DMS 273 treated with DMSO at 0.1 percent for 48 hours (cell line): ENCODE measurements at places on chromosomes 2 and 18.

DNA sequence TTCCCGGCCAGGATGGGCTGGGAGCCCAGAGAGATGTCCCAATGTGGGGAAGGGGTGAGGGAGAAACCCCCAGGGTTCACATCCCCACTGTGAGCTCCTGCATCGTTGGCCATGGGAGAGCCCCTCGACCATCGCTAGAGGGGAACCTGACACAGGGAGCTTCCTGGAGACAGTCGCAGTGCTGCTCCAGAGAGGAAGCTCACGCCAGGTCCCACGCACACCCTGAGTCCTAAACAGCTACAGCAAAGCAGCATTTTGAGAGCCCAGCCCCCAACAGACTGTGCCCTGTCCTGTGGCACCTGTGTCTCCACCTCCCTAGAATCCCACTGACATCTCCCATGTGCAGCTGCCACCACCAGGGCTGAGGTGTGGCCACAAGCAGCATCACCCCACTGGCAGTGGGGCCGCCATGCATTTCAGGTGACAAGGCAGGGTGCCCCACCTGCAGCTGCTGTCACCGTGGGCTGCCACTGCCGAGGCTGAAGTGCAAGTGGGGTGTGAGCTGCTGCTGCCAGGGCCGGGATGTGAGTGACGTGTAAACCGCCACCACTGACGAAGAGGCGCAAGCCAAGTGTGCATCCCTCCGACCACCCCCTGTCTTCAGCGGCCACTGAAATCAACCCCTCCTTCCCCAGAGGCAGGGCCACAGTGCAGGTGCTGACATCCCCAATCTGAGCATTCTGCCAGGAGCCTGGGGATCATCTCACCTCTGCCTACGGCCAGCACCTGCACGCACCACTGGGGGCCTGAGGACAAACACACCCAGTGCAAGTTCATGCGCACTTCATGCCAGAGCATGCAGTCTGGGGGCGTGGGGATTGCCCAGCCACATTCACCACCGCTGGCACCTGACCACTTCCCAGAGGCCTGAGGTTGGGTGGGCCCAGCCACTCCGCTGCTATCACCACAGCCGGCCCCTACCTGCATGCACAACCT lies 467.7 kb upstream of the SALL3 start:
- no peak for DNase-seq

DNA sequence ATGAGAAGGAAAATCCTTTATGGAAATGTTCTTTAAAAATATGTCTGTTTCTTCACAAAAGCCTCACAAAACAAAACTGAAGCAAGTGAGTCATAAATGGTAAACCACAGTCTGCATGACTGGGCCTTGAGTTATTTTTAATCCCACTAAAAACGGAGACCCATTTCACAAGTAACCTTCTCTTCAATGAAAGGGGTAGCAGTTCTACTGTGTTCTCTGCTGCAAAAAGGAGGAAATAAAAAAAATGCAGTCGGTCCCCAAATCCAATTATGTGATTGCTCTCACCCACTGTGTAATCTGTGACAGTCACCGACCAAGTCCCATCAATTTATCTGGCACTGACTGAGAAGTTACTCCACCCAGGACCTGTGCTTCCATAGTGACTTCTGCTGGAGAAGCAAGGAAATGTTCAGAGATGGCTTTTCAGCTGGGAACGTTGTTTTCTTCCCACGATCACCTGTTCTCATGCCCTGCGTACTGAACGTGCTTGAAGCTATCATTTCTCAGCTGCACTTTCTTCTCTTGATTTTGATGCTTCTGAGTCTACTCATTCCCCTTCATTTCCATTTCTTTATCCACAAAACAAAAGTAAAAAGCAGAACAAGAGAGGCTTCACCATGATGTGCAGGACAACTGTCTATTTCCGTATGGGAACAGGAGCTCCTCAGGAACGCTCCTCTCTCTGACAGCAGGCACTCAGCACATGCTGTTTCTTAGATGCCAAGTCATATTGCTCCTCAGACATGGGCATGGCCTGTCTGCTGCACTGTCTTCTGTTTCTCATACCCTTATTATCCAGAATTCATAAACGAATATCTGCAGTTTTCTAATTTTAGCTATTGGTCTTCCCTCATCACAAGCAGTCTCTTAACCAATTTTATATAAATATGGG lies 80.0 kb upstream of the TMEM200C start:
- DNase-seq, result no peak

- DNase-seq, result no peak
These were observed 421.0 kb upstream of the NETO1 start for GRCh38 chr18:73288813-73289212.

- DNase-seq, result no peak
These were observed 277.9 kb upstream of the SIX3 start for GRCh38 chr2:44663471-44664073.

- no peak for DNase-seq
These were observed 116.3 kb downstream of the SEPTIN10 start for GRCh38 chr2:109497463-109497862.

- no peak for DNase-seq
These were observed 20.6 kb downstream of the MPPE1 start for GRCh38 chr18:11887328-11888128.

DNA sequence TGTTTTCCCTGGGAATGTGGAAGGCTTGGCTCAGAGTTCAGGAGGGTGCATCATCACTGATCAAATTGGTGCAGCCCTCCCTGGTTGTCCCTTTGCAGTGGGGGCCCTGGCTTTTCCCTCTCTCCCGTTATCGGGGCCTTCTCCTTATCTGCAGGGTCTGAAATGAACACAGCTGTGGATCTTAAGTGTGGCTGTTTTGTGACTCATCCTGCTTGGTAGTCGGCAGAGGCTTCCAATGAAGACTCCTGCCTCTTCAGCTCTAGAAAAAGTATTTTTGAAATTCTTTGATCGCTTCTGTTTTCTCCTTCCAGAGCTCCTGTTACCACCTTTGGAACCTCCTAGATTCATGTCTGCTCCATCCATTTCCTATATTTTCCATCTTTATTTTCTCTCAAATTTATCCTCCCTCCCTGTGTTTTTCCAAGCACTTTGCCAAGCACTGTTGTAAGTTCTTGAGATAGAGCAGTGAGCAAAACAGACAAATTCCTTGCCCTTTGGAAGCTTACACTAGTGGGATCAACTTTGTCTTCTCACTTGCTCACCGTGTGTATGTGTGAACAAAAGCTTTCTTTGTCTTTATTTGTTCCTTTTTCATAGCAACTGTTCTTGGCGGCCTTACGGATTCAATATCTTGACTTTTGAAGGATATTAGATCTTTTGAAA lies 45.7 kb downstream of the RALB start:
- no peak for DNase-seq

DNA sequence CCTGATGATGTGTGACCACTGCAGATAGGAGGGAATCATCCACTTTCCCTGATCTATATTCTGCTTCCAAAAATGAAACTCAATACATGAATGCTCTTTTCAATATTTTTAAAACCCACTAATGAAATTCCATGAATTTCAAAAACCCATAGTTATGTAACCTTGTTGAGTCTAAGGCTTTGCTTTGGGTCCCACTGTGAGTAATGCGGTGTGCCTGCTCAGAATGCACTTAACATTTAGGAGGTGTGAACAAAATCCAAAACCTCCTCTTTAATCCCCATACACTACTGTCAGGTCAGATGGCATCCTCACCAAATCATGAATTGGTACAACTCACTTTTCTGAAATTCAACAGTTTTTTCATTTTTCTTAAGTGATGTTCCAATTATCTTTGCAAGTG lies 50.4 kb downstream of the CCDC93 start:
- DNase-seq, result no peak

- DNase-seq, result no peak
These were observed 218.4 kb upstream of the HS6ST1 start for GRCh38 chr2:128536925-128537620.

DNA sequence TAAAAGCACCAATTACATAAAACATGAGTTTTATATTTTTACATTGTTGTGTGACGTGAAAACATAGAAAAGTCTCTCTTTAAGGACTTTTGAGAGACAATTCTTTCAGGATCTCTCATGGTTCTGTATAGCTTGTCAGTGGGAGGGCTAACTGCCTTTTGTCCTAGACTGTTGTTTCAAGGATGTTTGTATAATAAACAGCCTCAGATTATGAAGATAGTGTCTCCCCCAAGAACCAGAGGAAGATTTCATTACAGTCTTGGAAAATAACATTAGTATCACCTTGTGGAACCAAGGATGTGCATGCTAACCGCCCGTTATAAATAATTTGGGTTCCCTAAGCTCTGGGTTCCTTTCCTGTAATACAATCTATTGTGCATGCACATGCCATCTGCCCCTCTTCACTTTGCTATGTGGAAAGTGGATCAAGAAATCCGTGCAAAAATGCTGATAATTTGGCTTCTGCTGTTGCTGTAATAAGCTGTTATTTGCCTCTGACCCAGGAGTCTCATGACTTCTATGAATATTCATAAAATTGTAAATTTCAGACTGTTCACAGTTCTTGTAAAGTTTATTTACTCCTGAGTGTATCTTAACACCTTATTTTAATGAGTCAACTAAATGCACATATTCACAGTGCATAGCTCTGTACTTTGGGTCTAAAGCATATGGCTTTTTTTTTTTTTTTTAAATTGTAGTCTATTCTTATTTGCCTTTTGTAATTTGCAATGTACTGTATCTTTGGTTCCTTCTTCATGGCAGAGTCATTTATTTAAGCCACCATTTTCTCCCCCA lies 265.5 kb downstream of the PTH2R start:
- DNase-seq, result no peak

DNA sequence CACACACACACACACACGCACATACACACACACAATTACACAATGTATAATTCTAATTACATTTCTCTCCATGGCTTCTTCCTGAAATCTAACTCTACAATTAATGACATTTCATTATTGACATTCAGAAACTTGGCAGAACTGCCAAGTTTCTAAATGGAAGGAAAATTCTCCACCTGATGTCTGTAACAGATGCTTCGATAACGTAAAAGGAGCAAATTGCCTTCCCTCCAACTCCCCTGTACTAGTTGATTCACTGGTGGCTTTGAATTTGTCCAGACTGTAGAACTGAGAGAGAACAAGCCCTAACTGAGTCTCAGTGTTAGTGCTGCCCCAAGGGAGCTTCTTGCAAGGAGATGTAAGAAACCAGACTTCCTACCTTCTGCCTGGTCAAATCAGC lies 255.1 kb upstream of the TMEM200C start:
- peak; percentile 53 for DNase-seq

DNA sequence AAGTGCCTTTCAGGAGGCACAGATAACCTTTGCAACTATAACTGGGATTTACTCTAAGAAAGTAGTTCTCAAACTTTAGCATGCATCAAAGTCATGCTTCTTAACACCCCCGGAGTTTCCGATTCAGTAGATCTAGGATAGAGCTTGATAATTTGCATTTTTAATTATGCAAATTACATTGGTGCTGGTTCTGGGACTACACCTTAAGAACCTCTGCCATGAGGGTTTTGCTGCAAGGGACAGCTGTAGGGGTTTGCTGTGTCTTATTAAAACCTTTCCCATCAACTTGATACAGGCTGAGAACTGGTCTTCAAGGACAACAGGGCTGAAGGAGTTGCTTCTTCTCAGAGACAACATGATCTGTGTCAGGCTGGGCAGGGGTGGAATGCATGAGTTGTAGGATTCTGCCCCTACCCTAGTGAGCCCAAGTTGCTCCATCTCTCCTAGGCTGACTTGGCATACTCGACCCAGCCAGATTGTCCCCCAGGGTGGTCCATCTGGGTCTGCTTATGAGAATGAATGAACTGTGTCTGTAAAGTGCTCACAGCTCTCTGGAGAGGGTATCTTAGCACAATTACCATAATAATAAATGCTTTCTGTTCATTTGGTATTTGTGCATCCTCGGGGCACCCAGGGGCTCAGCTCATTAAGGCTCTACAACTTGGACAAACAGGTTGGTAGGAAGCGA lies 232.7 kb downstream of the CLIP4 start:
- peak; percentile 32 for DNase-seq

DNA sequence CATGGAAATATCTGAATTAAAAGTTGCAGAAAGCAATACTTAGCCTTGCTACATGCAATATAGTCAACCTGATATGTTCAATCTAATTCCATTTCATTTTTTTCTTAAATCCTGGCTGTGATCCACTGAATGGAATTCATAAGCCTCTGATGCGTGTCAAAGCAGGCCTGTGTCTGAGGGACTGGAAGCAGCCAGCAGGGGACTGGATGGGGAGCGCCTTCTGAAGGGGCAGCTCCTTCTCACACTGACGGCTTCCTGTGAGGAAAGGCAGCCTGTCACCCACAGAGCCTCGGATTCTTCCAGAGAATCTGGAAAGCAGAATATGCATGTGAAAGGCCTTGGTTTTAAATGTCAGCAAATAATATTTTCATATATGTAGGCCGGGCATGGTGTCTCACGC lies 73.5 kb downstream of the KCNF1 start:
- no peak for DNase-seq

DNA sequence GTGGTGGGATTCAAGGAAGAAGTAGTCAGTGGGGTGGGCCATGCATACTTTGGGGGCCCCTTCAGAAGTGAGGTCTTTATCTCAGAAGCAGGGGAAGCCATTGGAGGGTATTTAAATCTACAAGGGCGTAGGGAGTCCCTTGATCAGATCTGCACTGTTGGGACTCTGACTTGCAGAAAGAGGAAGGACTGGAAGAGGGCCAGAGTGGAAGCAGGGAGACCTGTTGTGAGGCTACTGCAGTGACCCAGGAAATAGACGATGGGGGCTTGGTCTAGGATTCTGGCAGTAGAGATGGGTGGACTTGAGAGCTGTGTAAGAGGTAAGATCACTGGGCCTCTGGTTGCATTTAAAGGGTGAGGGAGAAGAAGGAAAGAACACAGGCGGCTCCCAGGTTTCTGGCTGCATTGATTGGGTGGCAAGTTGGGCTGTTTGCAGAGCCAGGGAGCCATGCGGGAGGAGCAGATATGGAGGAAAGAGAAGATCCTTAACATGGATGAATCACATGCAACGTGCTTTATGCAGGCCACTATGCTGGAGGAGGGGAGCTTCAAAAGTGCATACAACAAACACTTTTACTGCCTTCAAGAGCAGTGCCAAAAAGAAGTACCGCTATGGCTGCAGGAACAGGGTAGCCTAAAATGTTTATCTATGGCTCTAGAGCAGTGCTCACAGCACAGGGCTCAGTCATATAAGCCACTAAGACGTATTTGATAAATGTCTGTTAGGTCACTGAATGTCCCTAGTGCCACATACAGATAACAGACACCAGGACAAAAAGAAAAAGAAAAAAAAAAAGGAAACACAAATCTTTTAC lies 2.3 kb downstream of the SFXN5 start:
- DNase-seq, result no peak

GRCh38 chr2:160576054-160576499 lies 82.5 kb upstream of the RBMS1 start:
- DNase-seq, result no peak

GRCh38 chr2:1478311-1479305 lies 65.3 kb downstream of the TPO start:
- no peak for DNase-seq

GRCh38 chr2:60675301-60675700 lies 80.8 kb upstream of the PAPOLG start:
- no peak for DNase-seq

DNA sequence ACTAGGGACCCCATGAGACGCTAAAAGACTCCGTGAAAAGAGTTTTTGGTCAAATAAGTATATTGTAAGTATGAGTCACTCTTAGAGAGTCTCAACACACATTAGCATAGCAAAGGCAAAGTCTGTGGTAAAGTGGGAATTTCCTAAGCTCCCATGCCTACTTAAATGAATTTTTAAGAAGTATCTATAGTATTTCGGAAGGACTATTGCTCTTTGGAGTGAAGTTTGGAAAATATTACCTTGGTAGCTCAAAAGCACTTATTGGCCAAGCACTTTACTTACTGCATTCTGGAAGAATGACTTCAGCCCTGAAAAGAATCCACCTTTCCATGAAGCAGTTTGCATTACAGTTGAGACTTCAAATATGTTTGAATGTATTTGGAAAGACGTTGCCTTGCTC lies 57.1 kb downstream of the CAVIN2 start:
- no peak for DNase-seq

GRCh38 chr2:69973335-69973735 lies 11.9 kb upstream of the ASPRV1 start:
- no peak for DNase-seq
